ENCODE measurements at places on chromosomes 4 and X. TPM values are rescaled to one million over a fixed set of nuclear protein-coding genes. Genes with fewer than 3 reads are reported as not detected.

XAGE3 gene
- not detected for total RNA-seq

ADGRG4 gene
- not detected for total RNA-seq

DNA sequence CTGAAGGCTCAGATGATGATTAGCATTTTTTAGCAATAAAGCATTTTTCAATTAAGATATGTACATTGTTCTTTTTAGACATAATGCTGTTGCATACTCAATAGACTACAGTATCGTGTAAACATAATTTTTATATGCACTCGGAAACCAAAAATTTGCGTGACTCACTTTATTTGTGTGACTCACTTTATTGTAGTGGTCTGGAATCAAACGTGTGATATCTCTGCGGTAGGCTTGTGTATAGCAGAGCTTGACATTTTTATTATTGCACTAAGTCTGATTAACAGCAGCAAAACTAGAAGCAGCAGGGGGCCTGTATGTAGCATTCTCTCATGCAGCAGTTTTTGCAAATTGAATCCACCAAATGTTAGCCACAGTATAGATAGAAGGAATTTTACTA lies 119.1 kb upstream of the PRDX4 start:
- no peaks in the 10 kb centered on the region for H3K36me3 ChIP-seq
- H3K27me3 ChIP-seq, result no peaks in the 10 kb centered on the region
- no peak overlapping the region for H3K27ac ChIP-seq
- DNase-seq, result no peak
- H3K4me1 ChIP-seq, result no peaks in the 10 kb centered on the region

GRCh38 chr4:101349801-101350064 lies 2.4 kb upstream of the PPP3CA start:
- no peaks in the 10 kb centered on the region for H3K27me3 ChIP-seq
- no peak for DNase-seq
- H3K27ac ChIP-seq, result no peak overlapping the region
- no peaks in the 10 kb centered on the region for H3K36me3 ChIP-seq

DNA sequence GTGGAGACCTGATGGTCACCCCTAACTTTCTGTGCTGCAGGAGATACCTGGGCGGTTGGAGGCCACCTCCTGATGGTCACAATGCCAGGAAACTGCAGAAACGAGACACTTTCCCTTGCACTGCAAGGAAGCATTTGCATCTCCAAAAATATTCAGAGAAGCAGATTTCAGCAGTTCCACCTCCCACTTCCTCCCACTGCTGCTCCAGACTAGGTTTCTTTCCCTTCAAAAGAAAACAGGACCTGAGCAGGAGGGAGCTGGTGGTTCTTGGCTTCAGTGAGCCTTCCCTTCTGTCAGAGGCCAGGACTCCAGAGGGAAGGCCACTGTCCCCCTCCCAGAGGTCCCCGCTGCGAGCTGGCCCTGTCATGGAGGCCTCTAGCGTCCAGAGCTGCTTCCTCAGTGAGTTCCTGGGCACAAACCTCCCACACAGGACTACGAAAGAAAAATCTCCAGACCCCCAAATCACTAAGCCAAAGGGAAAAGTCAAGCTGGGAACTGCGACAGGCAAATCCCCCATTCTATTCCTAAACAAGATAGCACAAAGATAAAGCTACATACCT lies 35.9 kb downstream of the GPM6B start:
- no peak overlapping the region for H3K27ac ChIP-seq
- no peaks in the 10 kb centered on the region for H3K36me3 ChIP-seq
- H3K4me3 ChIP-seq, result no peak overlapping the region
- no peaks in the 10 kb centered on the region for H3K27me3 ChIP-seq

FGFBP2 gene
- 0.33 TPM for total RNA-seq

CDS1 gene
- 16.1 TPM for total RNA-seq

GRCh38 chr4:1359144-1359501 lies 12.1 kb downstream of the UVSSA start:
- H3K36me3 ChIP-seq, result no peaks in the 10 kb centered on the region
- no peak overlapping the region for H3K4me3 ChIP-seq
- no peak for DNase-seq
- no peaks in the 10 kb centered on the region for H3K4me1 ChIP-seq

- no peaks in the 10 kb centered on the region for H3K36me3 ChIP-seq
- DNase-seq, result no peak
- H3K4me1 ChIP-seq, result peaks cover 18% of the 10 kb centered on the region
- H3K27me3 ChIP-seq, result no peaks in the 10 kb centered on the region
Observed at GRCh38 chrX:40091691-40092421, 5.9 kb downstream of the BCOR start.

GRCh38 chr4:89067417-89067816 lies 10.4 kb upstream of the FAM13A start:
- no peak overlapping the region for H3K4me3 ChIP-seq
- no peaks in the 10 kb centered on the region for H3K36me3 ChIP-seq
- H3K27ac ChIP-seq, result no peak overlapping the region
- no peaks in the 10 kb centered on the region for H3K27me3 ChIP-seq
- DNase-seq, result no peak

GRCh38 chr4:34733185-34733941 lies 1511.0 kb downstream of the ARAP2 start:
- no peaks in the 10 kb centered on the region for H3K4me1 ChIP-seq
- no peak overlapping the region for H3K27ac ChIP-seq
- no peaks in the 10 kb centered on the region for H3K36me3 ChIP-seq
- no peak overlapping the region for H3K4me3 ChIP-seq
- no peaks in the 10 kb centered on the region for H3K27me3 ChIP-seq

GRCh38 chr4:172357006-172357540 lies 543.9 kb downstream of the GALNTL6 start:
- no peak for DNase-seq
- H3K27me3 ChIP-seq, result no peaks in the 10 kb centered on the region
- H3K4me1 ChIP-seq, result no peaks in the 10 kb centered on the region
- H3K27ac ChIP-seq, result no peak overlapping the region

DCAF8L1 gene
- not detected for total RNA-seq

NUDT10 gene
- not detected for total RNA-seq

GLRB gene
- 1.8 TPM for total RNA-seq

DNA sequence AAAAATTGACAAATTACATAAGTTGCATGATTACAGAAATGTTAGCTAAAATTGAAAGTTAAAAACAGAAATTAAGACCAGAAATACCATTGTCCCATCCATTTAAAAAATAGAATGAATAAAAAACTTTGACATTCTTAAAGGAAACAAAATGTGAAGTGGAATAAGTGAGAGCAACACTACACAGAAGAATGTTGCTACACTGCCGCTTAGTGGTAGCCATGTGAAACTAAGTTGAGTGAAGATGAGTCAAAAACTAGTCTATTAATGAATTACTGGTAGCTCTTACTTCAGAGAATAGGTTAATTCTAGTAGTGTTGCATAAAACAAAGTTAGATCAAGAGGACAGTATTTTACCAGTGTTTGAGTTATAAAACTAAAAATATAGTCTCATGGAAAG lies 571.0 kb upstream of the KLHL4 start:
- H3K4me3 ChIP-seq, result no peak overlapping the region
- no peaks in the 10 kb centered on the region for H3K4me1 ChIP-seq
- no peaks in the 10 kb centered on the region for H3K27me3 ChIP-seq
- no peaks in the 10 kb centered on the region for H3K36me3 ChIP-seq
- no peak overlapping the region for H3K27ac ChIP-seq

- no peak for DNase-seq
- no peaks in the 10 kb centered on the region for H3K4me1 ChIP-seq
- H3K27me3 ChIP-seq, result no peaks in the 10 kb centered on the region
Observed at GRCh38 chrX:87728024-87728423, 210.4 kb downstream of the KLHL4 start.

GRCh38 chr4:3709846-3710441 lies 56.2 kb upstream of the ADRA2C start:
- H3K4me3 ChIP-seq, result no peak overlapping the region
- no peaks in the 10 kb centered on the region for H3K4me1 ChIP-seq
- no peaks in the 10 kb centered on the region for H3K27me3 ChIP-seq
- H3K27ac ChIP-seq, result no peak overlapping the region
- no peaks in the 10 kb centered on the region for H3K36me3 ChIP-seq

- H3K27me3 ChIP-seq, result no peaks in the 10 kb centered on the region
- no peaks in the 10 kb centered on the region for H3K36me3 ChIP-seq
- peaks cover 7% of the 10 kb centered on the region for H3K4me1 ChIP-seq
- DNase-seq, result peak; percentile 50
Observed at GRCh38 chr4:19739101-19739651, 512.5 kb upstream of the SLIT2 start.

GRCh38 chr4:23366557-23366906 lies 523.3 kb downstream of the PPARGC1A start:
- no peaks in the 10 kb centered on the region for H3K4me1 ChIP-seq
- no peak for DNase-seq

Measured in Panc1 (cell line).